Liver (tissue), 10 donors: ENCODE measurements at places on chromosomes 3 and 15. TPM values are rescaled to one million over a fixed set of nuclear protein-coding genes. Genes with fewer than 3 reads are reported as not detected.

GNAI2 gene
- 65.0 TPM for total RNA-seq

PLA2G4E gene
- not detected for total RNA-seq

DNA sequence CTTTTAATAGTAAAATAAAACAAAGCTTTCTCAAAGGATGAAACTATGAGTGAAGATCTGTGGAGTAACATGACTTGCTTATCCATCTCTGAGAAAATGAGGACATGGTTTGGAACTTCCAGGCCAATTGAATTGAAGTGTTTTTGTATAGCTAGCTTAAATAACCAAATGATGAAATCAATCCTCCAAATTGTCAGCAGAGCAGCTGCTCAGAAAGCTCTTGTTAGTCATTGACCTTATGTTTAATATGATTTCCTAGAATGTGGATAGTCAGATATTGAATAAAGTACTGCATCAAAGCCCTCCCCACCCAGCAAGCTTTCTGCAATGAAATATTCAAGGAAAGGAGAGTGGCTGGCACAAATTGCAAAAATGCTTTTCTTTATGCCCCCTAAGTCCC, 437.2 kb downstream of the MFSD1 start:
- H3K27ac ChIP-seq = no peak overlapping the region
- DNase-seq = no peak
- H3K36me3 ChIP-seq = no peaks in the 10 kb centered on the region
- no peaks in the 10 kb centered on the region for H3K4me1 ChIP-seq
- no peaks in the 10 kb centered on the region for H3K27me3 ChIP-seq
- H3K4me3 ChIP-seq = no peak overlapping the region

GRCh38 chr3:184260724-184261269, 556 bp downstream of the CAMK2N2 start:
- H3K36me3 ChIP-seq = no peaks in the 10 kb centered on the region
- no peak overlapping the region for H3K27ac ChIP-seq
- H3K27me3 ChIP-seq = no peaks in the 10 kb centered on the region
- H3K4me3 ChIP-seq = no peak overlapping the region

DNA sequence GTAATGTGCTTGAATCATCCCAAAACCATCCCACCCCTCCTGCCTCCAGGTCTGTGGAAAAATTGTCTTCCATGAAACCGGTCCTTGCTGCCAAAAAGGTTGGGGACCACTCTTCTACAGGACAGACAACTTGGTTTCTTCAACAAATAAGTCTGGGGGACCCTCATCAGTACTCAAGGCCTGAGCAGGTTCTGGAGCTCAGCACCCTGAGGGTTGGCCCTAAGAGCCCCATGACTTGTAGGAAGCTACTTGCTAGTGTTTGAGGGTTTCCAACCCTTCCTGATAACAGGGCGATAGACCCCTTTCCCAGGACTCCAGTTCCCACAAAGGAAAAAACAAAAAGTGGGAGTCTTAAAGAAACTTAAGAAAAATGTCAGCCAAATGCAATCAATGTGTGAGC, 52.9 kb upstream of the SLCO2A1 start:
- DNase-seq = no peak
- peaks cover 1% of the 10 kb centered on the region for H3K36me3 ChIP-seq
- no peak overlapping the region for H3K4me3 ChIP-seq

GRCh38 chr3:59245859-59246501, 196.2 kb upstream of the CFAP20DC start:
- no peaks in the 10 kb centered on the region for H3K4me1 ChIP-seq
- no peaks in the 10 kb centered on the region for H3K27me3 ChIP-seq
- no peak overlapping the region for H3K4me3 ChIP-seq
- no peak overlapping the region for H3K27ac ChIP-seq
